ENCODE measurements at places on chromosomes 3 and 15. TPM values are rescaled to one million over a fixed set of nuclear protein-coding genes. Genes with fewer than 3 reads are reported as not detected.

The PRR20G gene
- total RNA-seq, result not detected

The UBAP1L gene
- 2.3 TPM for total RNA-seq

The KY gene
- total RNA-seq, result 0.33 TPM

The ITGA11 gene
- 0.05 TPM for total RNA-seq

The MYH15 gene
- 1.8 TPM for total RNA-seq

The SETD5 gene
- 140 TPM for total RNA-seq

The CDHR4 gene
- total RNA-seq, result 0.33 TPM

The ARL6IP5 gene
- 116 TPM for total RNA-seq

The MAGI1 gene
- total RNA-seq, result 30.5 TPM

The LEKR1 gene
- 0.53 TPM for total RNA-seq

The PPM1L gene
- total RNA-seq, result 2.0 TPM

The ATP13A5 gene
- 0.17 TPM for total RNA-seq

The SCAANT1 gene
- not detected for total RNA-seq

The CXCR6 gene
- not detected for total RNA-seq

The LRRK1 gene
- total RNA-seq, result 11.8 TPM

The CADPS gene
- total RNA-seq, result not detected

The EAF2 gene
- 4.2 TPM for total RNA-seq

The FAM174B gene
- total RNA-seq, result 0.87 TPM

The CLDN16 gene
- total RNA-seq, result 0.33 TPM

The GHRL gene
- 0.38 TPM for total RNA-seq

The APOD gene
- total RNA-seq, result 0.48 TPM

The ZBTB20 gene
- 13.0 TPM for total RNA-seq

The TM4SF18 gene
- not detected for total RNA-seq

The MNS1 gene
- under 0.01 TPM for total RNA-seq

The EFHB gene
- total RNA-seq, result not detected

The NSMCE3 gene
- total RNA-seq, result 8.3 TPM

The DAZL gene
- total RNA-seq, result not detected

The SPTSSB gene
- total RNA-seq, result not detected

The WNT5A gene
- total RNA-seq, result 19.7 TPM

The ADAMTS7 gene
- total RNA-seq, result 6.7 TPM

The KNG1 gene
- not detected for total RNA-seq

The SH2D7 gene
- not detected for total RNA-seq

The GOLGA8G gene
- total RNA-seq, result 3.5 TPM

The P3H2 gene
- total RNA-seq, result 71.2 TPM

The MORC1 gene
- not detected for total RNA-seq

The HTR3E gene
- total RNA-seq, result not detected

The MAP1A gene
- 12.2 TPM for total RNA-seq

The MKRN2OS gene
- total RNA-seq, result 2.3 TPM

The FBXW12 gene
- total RNA-seq, result not detected

The ASB7 gene
- 17.1 TPM for total RNA-seq
